ENCODE measurements at places on chromosomes 16 and 17.

GRCh38 chr16:69712277-69712676 is 14.1 kb downstream of the NQO1 start:
- no peak for DNase-seq

DNA sequence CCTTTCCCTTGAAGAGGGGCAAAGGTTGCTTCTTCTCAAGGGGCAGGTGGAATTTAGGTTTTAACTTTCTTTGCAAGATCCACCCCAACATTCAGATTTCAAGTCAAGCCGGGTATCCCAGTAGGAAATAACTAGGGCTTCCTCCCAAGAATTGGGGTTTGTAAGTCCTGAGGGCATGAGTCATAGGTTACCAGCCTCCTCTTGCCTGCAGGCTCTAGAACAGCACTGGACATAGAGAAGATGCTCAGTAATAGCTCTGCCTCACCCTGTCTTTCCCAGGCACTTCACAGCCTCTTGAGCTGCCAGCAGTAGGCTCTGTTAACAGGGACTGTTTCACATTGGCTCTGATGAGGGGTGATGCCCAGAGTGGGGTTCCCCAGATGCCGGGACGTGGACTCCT is 35.8 kb upstream of the ZFP90 start:
- DNase-seq = no peak

GRCh38 chr17:78299049-78299448 is 60.8 kb downstream of the SOCS3 start:
- DNase-seq = no peak

- peak; percentile 12 for DNase-seq
These were observed 45.2 kb upstream of the STAC2 start for GRCh38 chr17:39270923-39271322.

DNA sequence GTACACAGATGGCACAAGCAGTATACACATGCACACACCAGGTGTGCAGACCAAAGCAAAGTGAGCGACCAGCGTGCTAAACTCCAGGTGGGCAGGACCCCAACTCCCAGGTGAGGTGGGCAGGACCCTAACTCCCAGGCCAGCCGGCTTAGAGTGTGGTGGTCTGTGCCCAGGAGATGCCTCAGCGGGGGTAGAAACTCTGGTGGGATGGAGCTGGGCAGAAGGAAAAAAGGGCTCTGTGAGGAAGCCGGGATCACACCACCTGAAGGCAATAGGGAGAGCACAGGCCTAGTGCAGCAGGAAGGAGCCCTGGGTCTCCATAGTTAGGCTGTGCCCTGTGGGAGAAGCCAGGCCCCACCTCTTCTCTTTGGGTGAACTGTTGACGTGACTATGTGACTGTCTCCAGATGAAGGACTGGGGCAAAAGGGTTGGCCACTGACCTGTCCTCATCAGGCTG is 1.6 kb upstream of the FOXJ1 start:
- DNase-seq = no peak

- DNase-seq = peak; percentile 82
These were observed 1.1 kb upstream of the NXN start for GRCh38 chr17:980406-981291.

GRCh38 chr16:52016387-52016786 is 530.6 kb downstream of the TOX3 start:
- no peak for DNase-seq

DNA sequence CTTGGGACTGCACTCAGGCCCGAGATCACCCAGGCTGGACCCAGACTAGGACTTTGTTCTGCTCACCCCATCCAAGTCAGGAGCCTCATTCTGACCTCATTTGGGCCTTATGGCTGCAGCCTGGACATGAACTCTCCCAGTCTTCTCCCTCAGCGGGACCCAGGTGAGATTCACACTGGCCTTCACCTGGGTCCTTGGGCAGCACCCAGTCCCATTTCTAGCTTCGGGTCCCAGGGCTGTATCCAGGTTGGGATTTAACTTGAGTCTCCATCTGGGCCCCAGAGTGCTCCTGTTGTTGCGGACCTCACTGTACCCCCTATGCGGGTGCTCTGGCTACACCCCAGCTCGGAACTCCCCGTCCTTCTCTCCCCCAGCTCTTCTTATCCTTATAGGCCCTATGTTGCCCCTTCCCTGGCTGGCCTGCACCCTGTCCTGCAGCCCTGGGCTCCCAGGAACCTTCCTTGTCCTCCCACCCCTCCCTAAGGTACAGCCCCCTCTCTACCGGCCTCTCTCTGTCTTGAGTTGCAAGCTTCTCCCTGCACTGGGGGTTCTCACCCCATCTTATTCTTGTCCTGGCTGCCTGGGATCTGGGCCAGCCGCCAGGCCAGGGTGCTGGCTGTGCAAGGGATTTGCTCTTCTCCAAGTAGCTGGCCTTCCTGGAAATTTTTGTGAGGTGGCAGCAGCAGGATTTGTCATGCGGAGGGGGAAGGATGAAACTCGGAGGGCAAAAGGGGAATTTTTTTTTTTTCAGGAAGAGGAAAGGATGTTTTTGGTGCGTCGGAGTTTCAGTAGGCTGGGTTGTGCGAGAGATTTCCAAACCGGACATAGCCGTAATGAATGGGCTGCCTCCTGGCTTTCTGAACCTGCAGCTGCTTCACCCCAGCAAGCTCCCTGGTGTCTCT is 904 bp downstream of the MAP2K3 start:
- no peak for DNase-seq

- peak; percentile 48 for DNase-seq
These were observed at the start of gene ACSM5 for GRCh38 chr16:20409398-20410120. TSS of gene ACSM5 (plus strand) at chr16:20409534. CDS start at chr16:20411485, 1,951 bp downstream.

DNA sequence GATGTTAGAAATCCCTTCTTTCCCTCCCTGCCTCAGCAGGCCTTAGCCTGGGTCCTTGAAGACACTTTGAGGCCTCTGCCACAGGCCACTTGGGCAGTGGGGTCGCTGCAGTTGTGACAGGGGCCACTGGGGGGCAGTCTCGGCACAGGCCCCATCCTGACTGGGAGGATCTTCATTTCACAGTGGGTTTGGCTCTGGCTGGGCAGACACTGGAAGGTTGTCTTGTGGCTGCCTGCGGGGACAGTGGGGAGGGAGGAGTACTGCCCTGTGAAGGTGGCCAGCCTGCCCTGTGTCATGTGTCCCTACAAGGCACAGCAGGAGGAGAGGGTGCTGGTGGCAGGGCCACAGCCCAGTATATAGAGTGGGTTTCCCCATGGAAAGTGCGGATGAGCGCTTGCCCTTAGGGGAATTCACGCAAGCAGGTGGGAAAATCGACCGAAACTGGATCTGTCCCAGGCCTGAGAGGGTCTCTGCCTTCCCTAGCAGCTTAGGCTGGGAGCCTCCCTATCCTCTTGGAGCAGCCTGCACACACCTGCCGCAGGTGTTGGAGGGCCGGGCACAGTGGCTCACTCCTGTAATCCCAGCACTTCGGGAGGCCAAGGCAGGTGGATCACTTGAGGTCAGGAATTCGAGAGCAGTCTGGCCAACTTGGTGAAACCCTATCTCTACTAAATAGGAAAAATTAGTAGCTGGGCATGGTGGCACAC is 28.8 kb downstream of the GINS2 start:
- DNase-seq = no peak

DNA sequence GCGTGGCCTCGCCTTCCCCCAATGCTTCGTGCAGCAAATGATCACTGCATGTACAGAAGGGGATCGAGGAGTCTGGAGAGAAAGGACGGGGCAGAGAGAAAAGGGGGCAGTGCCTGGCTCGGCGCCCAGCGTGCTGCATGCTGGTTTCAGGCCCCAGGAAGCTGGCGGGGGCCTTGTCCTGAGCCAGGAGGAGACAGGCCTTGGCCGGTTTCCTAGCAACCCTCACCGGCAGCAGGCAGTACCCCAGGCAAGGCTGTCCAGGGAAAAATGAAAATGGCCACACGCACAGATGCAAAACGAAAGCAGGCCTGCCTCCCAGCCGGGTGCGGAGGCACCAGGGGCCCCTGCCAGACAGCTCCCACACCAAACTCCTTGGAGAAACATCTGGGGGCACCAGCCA is 126.3 kb downstream of the ZFHX3 start:
- DNase-seq = peak; percentile 46

GRCh38 chr17:269616-270514 is 82.7 kb downstream of the RPH3AL start:
- DNase-seq = no peak
